Renal pelvis (tissue), 12 donors: ENCODE measurements at places on chromosomes 3 and 15.

- DNase-seq, result no peak
These were observed 15.9 kb upstream of the ZBTB38 start for GRCh38 chr3:141352262-141352984.

GRCh38 chr3:104437131-104437750 lies 929.5 kb upstream of the ALCAM start:
- DNase-seq, result peak; percentile 36

DNA sequence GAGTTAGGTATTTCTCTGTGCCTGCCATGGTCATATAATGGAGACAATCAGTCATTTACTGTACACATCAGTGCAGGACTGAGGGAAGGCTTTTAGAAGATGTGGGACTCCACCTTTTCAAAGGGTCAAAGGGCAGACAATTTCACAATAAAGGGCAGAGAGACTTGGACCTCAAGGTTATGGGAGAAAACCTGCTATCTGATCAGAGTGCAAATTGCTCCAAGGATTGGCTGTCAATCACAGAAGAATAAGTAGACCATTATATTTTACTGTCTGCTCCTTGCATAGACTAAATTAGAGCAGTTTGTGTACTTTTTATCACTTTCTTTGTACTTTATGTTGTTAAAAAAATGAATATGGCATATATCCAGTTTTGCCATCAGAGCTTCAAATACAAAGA lies 314.9 kb upstream of the ATP11B start:
- DNase-seq, result no peak

DNA sequence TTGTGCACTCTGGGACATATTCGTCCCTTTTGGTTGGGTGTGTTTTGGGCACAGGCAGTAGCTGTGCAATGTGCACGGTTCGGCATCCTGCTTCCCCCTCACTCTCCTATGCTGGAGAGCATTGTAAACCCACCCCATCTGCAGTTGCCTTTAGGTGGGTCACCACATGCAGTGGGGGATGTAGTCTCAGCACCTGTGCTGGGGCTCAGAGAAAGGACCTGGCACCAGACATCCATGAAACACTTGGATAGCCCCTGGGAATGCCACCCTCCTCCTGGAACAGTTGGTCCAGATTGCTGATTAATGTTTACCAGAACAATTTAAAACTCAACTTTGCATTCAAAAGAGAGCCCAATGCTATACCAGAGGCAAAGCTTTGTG lies 123.9 kb upstream of the MEF2A start:
- no peak for DNase-seq

DNA sequence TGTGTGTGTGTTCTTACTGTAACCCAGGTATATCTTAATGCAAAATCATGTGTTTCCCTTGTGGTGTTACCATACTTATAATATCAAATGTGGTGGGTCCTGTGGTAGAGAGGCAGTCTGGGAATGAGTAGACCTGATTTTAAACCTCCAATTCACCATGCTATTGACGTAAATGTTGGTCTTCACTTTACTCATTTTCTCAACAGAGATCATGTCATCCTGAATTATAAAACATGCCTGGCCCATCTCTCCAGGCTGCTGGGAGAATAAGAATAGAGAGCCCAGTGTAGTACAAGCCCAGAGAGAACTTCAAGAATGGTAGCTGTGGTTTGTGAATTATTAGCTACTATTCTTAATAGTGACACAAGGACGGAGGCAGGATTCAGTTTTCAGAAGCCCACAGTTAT lies 88.1 kb downstream of the MBNL1 start:
- DNase-seq, result no peak

DNA sequence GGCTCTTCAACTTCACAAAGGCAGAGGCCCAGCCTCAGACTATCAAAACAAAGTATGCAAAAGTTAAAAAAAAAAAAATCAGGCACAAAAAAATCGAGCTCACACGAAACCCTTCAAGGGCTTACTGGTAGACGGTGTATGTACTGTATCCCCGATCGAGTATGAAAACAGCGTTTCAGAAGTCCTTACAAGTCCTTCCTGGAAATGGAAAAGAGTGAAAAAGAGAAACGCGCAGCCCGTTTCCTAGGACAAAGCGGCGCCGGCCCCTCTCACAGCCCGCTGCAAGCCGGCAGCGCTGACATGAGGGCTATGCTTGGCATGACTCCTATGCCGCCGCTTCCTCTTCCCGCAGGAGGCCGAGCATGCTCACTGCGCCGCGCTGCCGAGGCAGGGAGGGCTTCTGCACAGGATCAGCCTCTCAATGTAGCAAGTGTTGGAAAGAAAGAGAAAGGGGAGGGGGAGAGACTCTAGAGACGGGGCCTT lies at the start of gene VGLL4:
TSS of gene VGLL4 (minus strand) at position 311 of the 483 bp plus-strand sequence. CDS start 397 bp downstream, outside the sequence.
- DNase-seq, result peak; percentile 91

- DNase-seq, result no peak
These were observed 19.6 kb downstream of the CD86 start for GRCh38 chr3:122074621-122075265.

- DNase-seq, result no peak
These were observed 67.1 kb upstream of the ROBO2 start for GRCh38 chr3:76972624-76973296.
